ENCODE measurements at places on chromosomes 3 and 15.

DNA sequence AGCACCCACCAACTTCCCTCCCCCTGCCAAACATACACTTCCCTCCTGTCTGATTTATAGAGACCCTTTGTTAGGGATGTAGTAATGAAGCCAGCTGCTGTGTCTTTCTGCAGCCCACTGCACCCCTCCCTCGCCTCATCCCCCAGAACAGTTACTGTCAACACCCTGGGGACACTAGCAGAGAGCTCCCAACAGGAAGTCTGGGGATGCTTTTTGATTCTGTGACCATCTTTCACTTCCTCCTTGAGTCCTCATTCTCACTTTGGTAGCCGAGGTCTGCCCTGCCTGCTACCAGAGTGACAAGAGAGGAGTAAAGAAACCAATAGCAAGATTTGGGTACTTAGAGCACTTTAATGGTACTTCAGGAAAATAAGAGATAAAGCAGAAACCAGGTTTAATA is 201.6 kb downstream of the SATB1 start:
- DNase-seq: no peak

GRCh38 chr3:131082871-131083863 is 56.5 kb downstream of the NEK11 start:
- no peak for DNase-seq

GRCh38 chr15:52233405-52233804 is 42.2 kb upstream of the GNB5 start:
- DNase-seq: no peak

DNA sequence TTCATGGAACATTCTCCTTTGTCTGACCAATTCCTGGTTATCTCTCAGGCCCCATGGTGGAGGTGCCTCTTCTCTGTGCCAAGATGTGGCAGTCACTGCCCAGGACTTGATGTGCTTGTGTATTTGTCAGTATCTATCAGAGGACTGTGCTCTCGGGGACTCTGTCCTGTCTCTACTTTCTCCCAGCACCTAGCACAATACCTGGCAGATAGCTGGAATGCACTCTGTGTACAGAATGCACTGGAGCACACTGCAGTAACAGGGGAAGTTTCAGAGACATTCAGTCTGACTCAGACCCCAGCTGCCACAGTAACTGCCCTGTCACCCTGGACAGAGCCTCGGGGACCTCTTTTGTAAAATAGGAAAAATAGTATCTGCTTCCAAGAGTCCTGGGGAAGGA is 34.6 kb upstream of the SV2B start:
- DNase-seq: no peak

DNA sequence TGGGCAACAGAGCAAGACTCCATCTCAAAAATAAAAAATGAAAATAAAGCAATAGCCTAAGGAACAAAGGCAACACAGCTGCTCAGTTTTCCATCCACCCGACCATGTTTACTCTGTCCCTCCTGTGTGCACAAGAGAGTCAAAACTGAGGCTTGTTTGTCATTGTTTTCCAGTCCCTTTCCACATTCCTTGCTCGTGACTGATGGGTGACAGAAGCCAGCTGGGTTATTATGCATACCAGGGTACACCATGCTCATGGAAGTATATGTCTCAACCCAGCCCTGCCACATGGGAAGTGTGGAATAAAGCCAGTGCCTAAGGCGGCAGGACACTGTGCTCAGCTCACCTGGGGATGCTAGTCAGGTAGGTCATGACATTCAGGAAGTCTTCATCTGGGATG is 49.5 kb downstream of the MCF2L2 start:
- no peak for DNase-seq

GRCh38 chr3:128874481-128875180 is 4.8 kb upstream of the ACAD9 start:
- no peak for DNase-seq

- DNase-seq: no peak
Measured at GRCh38 chr3:146314871-146315270, 64.0 kb upstream of the PLSCR4 start.

- no peak for DNase-seq
Measured at GRCh38 chr15:95016511-95017229, 785.3 kb downstream of the MCTP2 start.

DNA sequence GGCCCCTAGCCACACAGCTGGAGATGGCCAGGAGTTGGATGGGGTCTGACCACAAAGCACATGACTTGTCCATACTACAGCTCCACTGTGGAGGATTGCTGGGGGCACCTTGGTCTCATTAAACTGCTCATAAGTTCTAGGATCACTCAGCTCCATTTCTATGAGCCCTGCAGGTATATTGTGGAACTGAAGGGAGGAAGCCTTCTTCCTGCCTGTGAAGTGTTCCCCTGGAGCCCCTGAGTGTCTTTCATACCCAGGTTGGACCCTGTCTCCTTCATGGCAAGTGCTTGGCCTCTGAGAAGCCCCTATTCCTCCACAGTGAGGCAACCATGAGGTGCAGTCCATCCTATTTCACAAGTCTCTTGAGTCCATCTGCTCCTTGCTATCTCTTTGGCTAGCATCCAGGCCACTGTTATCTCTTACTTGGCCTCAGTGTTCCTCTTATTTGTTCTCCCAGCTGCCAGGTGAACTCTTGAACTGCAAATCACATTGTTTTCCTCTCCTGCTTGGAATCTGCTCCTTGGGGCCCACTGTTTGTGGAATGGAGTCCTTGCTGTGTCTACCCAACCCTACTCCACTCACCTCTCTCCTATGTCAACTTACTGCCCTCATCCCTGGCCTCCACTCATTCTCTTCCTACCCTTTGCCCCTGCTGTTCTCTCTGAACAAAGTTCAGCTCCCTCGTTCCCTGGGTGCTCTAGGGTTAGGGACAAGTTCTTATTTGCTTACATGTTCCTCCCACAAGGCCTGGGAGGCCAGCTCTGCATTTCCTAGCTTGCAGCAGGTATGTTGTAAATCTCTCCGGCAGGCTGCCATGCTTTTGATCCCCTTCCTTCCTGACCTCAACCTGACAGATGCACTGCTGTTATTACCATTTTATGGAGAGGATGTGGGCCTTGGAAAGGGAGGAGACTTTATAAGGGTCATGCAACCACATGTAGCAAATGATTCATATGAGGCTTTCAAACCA is 1.2 kb downstream of the ACOX2 start:
- no peak for DNase-seq

GRCh38 chr3:172061724-172062184 is 22.4 kb downstream of the FNDC3B start:
- DNase-seq: no peak
